ENCODE measurements at places on chromosomes 1 and 21.
A peak's percentile ranks its signal among the peaks of the same experiment; 100 is the strongest.

DNA sequence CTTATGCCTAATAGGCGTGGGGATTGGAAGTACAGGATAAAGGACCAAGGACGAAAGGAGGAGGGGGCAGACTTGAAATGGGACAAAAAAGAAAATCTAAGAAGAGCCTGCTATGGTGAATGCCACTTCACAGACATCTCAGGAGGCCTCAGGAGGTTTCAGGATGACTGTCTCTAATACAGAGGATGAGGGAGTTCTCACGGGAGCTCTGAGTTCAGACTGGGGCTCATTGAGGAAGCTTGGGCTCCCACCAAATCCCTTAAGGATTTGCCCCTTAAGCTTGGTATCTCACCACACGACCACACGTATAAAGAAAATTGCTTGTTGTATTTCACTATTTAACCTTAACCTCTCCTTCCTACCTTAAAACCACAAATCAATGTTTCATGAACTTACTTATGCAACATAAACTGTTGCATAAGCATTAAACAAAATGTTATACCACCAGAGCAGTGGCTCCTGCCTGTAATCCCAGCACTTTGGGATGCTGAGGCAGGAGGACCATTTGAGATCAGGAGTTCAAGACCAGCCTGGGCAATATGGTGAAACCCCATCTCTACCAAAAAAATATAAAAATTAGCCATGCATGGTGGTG, 12.4 kb downstream of the SLC30A1 start:
- DNase-seq: no peak

DNA sequence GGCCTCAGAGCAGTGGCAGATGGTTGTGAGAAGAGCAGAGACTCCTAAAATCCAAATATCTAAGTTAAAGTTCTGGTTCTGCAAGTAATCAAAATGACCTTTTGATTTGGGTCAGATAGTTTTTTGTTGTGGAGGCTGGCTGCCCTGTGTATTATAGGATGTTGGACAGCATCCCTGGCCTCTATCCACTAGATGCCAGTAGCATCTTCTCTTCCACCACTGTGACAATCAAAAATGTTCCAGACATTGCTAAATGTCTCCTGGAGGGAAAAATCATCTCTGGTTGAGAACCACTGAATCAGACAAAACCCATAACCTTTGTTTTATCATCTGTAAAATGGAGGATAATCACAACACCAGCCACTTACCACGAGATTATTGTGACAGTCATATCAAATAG, 5.9 kb upstream of the DPT start:
- no peak for DNase-seq

GRCh38 chr21:41778930-41779600, 12.2 kb upstream of the RIPK4 start:
- no peak for DNase-seq

GRCh38 chr1:30088594-30088993, 634.8 kb downstream of the MATN1 start:
- no peak for DNase-seq

- DNase-seq: no peak
Measured at GRCh38 chr1:178541829-178542553, 29.1 kb downstream of the TEX35 start.

DNA sequence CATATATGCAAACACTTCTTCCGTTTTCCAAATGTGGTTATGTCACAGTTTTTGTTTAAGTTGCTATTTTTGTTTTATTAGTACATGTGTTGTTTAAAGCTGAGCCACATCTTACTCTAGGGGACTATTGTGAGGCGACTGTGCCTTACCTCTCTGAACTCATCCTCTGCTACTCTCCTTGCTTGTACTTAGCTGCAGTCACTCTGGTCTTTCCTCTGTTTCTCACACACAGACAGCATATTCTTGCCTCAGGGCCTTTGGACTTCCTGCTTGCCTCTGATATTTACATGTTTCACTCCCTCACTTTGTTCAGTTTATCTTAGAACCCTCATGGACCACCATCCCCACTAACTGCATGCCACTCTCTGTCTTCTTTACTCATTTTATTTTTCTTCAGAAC, 101.1 kb downstream of the MACF1 start:
- no peak for DNase-seq

DNA sequence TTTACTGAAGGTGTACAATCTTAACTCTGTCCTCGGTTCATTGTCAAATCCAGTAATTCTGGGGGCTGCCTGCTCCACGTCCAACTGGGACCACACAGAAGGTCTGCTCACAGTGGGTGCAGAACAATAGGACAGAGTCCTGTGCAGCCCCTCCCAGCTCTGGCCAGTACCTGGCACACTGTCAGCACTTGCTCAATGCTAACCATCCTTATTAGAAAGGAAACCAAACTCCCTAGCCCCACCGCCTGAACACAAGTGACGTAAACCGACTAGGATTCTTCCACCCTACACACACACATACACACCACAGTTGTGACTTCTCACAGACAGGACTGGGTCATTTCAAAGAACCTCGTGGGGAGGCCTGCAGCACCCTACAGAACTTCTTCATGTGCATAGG, 5.2 kb downstream of the BCAR3 start:
- no peak for DNase-seq

DNA sequence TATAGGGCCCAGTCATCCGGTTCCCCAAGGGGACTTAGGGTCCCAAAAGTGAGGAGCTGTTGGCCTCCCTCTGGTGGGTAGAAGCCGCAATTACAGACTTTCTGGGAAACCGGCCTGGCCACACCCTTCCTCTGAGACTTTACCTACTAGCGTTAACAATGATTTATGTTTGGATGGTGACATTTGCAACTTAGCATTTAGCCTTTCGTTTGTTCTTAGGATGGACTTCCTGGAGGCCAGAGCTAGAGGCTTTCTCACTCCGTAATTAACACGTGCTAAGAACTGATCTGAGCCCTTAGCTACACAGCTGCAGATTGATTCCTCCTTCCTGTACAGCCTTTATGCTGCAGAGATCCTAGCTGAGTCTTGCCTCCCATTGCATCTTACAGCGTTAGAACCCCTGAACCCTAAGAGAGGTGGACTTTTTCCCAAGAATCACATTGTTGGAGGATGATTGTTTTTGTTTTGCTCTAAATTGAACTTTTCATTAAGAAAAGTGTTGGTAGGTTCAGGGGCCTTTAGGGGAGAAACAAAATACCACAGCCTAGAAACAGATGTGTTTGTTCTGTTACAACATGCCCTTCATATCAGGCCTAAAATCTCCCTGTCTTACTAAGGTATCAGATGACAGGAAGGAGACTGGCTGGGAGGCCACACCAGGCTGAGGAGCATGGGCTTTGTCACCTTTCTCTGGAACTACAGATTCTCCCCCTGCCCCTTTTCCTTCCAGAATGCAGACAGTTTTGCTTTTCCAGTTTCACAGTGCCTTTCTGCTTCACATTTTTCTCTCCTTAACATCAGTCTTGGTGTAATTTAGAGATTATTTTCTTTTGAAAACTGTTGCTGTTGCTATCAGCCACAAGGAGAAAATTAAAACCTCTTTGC, 1.9 kb downstream of the S100A11 start:
- peak; percentile 35 for DNase-seq

- no peak for DNase-seq
Measured at GRCh38 chr1:66288048-66288447, 245.9 kb upstream of the SGIP1 start.

DNA sequence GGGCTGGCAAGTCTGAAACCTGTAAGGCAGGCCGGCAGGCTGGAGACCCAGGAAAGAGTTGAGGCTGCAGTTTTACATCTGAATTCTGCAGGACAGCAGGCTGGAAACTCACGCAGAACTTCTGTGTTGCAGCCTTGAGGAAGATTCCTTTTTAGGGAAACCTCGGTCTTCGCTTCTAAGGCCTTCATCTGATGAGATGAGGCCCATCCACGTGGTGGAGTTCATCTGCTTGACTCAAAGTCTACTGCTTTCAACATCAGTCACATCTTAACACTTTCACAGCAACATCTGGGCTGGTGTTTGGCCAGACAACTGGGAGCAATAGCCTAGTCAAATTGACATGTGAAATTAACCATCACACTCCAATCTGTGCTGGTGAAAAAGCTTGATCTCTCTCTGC, 57.1 kb downstream of the EVA1C start:
- no peak for DNase-seq

- DNase-seq: no peak
Measured at GRCh38 chr21:26057477-26058170, 112.9 kb downstream of the APP start.

- no peak for DNase-seq
Measured at GRCh38 chr1:47031059-47031458, 7.6 kb downstream of the CYP4X1 start.

DNA sequence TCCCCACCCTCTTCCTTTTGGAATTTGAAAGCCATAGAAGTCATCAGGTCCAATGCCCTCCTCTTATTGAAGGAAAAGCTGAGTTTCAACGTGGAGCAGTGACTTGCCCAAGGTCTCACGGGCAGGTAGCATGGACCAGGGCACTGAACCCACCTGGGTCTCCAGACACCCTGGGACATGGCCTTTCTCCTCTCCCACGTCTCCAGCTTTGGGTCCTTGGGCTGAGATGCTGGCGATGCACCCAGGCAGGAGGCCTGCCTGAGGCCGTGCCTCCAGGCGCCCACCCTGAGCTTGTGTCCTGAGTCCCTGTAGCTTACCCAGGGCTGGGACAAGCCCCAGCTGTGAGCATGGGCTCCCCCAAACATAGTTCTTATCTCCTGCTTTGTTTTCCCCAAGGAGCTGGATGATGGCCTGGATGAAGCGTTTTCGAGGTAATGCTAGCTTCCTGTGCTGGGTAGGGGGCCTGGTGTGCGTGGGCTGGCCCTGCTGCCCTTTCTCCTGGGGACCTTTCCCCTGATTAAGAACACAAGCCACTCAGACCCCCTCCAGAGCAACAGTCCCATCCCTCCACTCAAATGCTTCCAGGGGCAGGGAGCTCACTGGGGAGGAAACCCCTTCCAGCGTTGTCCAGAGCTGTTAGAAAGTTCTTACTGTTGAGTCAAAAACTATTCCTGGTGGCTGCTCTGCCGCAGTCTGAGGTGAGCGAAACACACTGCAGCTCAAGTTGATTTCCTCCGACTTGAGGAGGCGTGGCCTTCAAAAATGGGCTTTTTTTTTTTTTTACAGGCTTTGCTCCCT, 21.6 kb downstream of the LDLRAP1 start:
- DNase-seq: no peak

- DNase-seq: no peak
Measured at GRCh38 chr1:2306151-2306978, 78.2 kb downstream of the SKI start.

DNA sequence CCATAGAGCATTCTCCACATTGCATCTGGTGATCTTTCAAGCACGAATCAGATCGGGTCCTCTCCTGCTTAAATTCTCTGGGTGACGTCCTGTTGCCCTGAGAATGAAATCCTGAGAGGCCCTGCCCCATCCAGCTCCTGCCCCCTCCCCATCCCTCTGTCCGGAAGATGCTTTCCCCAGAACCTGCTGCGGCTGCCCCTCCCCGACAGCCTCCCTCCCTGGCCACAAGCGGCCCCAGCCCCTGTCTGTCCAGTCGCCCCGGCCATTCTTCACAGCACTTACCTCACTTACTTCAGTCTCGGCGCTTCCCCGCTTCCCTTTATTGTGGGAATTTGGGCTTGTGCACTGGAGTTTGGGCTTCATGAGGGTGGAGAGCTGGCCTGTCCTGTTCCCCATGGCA, 40.3 kb downstream of the TAS1R2 start:
- DNase-seq: no peak

GRCh38 chr1:244099258-244099930, 48.3 kb downstream of the ZBTB18 start:
- no peak for DNase-seq

DNA sequence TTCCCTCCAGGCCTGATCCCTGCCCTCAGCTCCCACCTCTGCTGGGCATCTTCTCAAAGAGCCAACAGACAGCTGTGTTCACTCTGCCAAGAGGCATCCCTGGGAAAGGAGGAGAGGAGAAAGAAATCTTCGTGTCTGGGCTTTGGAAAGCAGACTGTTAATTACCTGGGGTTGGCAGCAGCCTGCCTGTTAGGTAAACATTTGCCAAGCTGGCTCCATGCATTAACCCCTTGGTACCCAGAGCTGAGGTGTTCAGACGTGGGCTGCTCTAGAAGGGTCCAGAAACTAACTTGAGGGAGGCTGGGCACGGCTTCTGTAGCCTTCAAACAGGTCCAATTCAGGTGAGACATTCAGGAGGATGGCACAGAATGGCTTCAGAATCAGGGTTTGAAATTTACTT, 8.7 kb upstream of the EXTL1 start:
- peak; percentile 22 for DNase-seq

DNA sequence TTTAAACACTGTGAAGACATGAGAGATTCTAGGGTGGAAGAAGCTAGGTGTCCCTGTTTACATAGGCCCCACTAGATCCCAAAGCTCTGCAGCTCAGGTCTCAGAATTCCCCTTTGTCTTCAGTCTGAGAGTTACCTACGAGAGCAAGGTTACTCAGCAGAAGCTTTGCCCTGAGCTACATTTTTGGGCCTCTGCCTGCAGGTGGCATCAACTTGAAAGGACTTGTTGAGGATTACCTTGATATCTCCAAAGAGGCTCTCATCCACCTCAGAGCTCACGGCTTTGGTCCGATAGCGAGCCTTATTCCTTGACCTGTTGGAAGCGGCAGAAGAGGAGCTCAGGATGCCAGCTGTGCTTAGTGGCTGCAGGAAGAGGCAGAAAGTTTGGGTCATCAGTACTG, 7.0 kb downstream of the CFAP45 start:
- no peak for DNase-seq

- DNase-seq: no peak
Measured at GRCh38 chr1:91781901-91782622, 103.9 kb downstream of the TGFBR3 start.

GRCh38 chr1:38745476-38746401, 113.8 kb downstream of the RRAGC start:
- no peak for DNase-seq

- no peak for DNase-seq
Measured at GRCh38 chr1:104238991-104239390, 489.3 kb downstream of the AMY1C start.

DNA sequence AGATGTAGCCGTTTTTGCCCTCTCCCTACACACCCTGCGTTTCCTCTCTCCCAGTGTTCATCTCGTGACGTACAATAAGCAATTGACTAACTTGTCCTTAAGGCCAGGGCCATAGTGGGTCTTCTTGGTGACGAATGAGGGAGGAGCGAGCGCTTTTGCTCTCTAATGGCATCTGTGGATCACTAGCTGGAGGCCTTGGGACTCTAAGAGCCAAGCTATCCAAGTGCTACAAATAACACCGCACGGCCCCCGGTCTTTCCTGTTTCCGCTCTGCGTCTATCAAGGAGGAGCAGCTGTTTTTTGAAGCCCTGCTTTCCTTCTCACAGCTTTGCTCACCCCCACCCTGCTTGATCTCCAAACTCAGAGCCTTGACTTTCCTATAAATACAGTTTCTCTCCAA, 25.2 kb downstream of the EVA1C start:
- no peak for DNase-seq

Measured in NCI-H1694 treated with DMSO at 0.1 percent for 48 hours (cell line).